ENCODE measurements at places on chromosomes 7 and 10.

- no peak for DNase-seq
Measured at GRCh38 chr7:117674617-117675016, 194.8 kb downstream of the CFTR start.

DNA sequence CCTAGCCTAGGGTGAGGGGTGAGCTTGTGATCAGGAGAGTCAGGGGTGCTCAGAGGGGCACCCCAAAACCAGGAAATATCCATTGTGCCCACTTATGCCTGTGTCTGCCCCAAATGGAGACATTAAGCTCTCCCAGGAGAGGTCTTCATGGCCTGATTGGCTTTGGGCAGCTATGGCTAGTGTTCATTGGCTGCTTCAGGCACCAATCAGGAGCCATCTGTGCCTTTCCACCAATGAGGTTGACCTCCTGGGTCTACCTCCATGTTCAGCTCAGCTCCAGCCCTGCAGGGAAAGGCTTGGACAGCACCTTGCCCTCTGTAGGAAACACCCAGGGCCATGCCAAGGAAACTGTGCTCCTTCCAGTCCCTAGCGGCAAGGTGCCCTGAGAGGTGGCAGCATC lies 23.9 kb upstream of the HSPB1 start:
- no peak for DNase-seq

DNA sequence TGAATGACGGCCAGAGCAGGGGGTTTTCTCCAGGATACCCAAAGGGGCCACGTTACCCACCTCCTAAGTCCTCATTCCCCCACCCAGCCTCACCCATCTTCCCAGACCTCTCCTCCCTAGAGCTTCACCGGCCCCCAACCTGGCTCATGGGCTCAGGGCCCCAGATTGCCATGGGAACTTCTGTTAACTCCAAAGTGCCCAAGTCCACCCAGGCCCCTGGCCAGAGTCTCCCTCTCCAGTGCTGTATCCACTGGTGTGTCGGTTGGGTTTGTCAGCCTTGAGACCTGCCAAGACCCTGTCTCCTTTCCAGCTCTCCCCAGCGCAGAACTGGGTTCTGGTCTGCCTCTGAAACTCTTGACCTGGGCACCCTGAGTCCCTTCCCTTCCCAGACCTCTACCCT lies 37.1 kb upstream of the ZMIZ2 start:
- no peak for DNase-seq

DNA sequence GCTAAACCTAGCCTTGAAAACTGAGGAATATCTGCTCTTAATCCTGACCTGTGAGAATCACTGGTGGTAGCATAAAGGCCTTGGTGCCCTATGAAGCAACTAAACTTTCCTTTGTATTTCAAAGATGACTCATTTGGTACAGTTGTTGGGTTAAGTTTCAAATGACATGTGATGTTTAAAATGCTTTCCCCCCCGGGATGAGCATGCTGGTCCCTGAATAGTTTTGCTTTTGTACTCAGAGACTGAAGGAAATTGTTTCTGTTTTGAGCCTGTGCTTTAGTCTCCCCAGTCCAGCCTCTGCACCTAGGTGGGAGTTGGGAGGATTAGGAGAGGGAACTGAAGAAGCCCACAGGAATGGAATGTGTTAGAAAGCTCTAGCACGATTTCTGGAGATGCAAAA lies 258.9 kb upstream of the NPY start:
- no peak for DNase-seq

DNA sequence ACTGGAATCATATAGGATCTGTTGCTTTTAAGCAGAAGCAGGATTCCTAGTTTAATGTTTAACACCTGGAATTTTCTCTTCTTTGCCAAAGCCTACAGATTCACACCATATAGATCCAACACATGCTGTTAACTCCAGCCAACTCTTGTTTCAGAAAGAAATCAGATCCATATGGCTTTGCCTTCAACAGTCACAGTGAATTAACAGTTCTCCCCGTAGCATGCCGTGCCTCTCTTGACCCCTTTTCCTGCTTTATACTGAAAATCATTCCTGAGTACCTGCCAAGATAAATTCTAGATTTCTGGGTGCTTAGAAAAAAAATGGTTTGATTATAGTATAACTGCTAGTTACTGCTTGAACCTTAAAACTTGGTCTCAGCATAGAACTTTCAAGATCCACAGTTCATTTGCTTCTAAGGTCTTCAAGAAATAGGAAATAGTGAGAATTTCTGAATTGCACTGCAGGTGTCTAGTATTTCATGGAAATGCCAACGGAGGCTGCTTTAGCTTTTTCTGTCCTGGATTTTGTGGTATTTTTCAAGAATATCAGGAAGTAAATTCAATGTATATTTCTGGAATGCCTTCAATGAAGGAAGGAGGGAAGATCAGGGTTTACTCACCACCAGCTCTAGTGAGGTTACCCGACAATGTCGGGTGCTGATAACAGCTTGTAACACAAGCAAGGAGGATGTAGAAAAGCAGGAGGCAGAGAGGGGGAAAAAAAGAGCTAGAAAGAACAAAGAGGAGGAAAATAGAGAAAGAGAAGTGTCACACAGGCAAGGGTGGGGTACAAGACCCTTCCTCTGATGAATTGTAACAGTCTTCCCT lies 6.6 kb downstream of the AASS start:
- DNase-seq: no peak

GRCh38 chr10:11702264-11702663 lies 39.9 kb upstream of the ECHDC3 start:
- DNase-seq: no peak

- no peak for DNase-seq
Measured at GRCh38 chr7:51150193-51150592, 166.4 kb downstream of the COBL start.

DNA sequence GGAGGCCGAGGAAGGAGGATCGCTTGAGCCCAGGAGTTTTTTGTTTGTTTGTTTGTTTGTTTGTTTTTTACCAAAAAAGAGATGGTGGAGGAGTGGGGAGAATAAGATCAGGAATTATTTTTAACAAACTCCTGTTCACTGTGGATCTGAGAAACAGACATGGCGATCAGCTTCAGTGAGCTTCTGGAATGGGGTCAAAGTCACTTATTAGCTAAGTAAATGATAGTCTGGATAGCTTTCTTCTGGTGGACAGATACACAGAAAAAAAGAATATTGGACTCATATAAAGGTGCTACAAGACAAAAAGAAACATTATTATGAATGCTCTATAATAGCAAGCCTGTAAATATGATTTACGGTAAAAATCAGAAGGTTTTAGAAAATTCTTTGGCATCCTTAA lies 85.1 kb downstream of the POU6F2 start:
- DNase-seq: no peak

- DNase-seq: no peak
Measured at GRCh38 chr10:62671104-62671503, 133.4 kb upstream of the ADO start.

DNA sequence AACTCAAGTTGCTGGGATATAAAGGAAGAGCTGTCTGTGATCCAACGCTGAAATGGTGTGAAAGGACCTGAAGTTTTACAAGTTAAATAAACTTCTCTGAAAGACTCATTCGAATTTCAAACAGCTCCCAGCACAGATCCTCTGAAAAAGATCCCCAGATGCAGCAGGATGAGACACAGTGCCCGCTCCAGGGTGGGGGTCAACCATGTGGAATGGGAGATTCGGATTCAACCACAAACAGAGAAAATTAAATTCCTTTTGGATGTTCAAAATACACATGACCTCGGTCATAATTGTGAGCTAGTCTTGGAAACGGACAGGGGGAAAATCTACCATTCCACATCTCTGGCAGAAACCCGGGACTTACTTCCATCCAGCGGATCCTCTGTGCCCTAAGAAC lies 119.6 kb downstream of the PRKAG2 start:
- DNase-seq: no peak

GRCh38 chr7:157952841-157953645 lies 616.2 kb downstream of the DNAJB6 start:
- no peak for DNase-seq

DNA sequence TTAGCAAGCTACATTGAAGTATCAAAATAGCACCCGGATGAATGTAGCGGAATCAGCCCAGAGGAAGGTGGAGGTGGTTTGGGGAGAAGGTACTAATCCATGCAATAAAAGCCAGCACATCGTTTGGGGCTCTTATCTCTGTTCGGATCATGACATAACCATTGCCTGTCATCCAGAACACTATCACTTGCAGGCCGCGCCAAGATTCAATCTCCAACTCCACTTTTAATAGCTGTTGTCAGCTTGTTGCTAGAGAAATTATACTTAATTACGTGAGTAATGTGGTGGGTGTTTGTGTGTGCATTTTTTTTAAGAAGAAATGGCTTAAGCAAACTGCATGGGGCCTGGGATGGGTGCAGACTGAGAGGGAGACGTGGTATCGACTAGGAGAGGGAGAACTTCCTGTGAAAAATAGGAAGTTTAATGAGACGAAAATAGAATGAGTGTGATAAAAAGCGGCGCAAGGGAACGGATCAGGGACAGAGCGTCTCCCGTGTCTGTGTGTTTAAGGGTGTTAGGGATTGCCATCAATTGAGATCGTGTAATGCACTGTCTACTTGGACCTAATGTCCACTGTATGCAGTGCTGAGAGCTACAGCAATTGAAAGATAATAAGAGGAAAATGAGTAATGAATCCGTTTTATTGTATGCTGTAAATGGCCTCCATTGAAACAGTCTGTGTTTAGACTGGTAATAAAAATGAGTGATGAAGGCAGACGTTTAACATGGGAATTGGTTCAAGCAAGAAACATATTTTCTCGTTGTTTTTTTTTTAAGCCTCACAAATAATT lies 27.6 kb upstream of the SFMBT2 start:
- no peak for DNase-seq

DNA sequence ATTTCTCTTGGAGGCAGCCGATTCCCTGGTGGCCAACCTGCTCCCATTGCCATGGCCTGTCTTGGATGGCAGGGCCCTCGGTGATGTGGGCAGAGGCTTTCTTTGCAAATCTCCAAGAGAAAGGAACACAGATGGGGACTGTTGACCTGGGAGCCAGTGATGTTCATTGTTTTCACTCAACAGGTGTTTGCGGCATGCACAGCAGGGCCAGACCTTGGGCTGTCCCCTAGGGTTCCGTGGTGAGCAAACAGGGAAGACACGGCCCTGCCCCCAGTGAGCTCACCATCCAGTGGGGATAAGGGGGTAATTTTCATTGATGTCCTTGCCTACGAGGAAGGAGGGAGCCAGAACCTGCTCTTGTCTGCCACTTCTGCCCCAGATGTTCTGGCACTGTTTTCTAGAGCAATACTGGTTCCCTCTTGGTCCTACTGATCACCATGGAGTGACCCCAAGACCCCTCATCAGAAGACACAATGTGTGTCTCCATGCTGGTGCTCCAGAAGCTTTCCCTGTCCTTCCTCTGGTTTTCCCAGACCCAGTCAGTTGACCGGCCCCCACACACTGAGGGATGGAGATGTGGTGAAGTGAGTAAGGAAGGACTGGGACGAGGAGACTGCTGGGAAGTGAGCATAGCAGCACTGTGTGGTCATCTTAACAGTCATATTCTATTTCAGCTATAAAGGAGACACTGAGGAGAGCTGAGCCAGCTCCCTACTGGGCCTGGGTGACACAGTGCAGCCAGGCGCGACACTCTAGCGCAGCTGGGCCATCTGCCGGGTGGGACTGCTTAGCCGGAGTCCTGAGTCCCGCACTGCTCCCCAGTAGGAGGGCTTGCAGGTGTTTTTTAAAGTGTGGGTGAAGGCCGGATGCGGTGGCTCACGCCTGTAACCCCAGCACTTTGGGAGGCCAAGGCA lies 20.4 kb upstream of the FIGNL1 start:
- no peak for DNase-seq

- no peak for DNase-seq
Measured at GRCh38 chr10:97701438-97702069, 12.0 kb upstream of the MARVELD1 start.

Measured in activated T-helper 1 cell treated with Interleukin-2 at 50 U/mL for 16 hours (primary cell).